ENCODE measurements at places on chromosomes 1 and 21.

DNA sequence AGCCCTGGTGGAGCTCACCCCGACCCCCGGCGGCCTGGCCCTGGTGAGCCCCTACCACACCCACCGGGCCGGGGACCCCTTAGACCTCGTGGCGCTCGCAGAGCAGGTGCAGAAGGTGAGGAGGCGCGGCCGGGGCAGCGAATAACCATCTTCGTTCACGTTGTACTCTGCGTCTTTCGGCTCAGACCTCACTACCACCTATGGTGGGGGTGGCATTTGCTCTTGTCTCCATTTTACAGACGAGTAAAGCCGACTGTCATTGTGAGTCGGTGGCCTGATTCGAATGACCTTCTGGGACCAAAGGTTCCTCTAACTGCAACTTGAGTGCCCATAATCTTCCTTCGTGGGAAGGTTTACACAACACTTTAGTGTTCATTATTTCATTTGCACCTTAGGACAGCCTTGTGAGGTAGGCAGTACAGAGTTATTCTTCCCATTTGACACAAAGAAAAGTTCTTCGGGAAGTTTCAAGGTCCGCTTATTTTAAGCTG, 506 bp downstream of the C1orf50 start:
- no peak for DNase-seq

GRCh38 chr1:15254559-15254958, 7.5 kb downstream of the FHAD1 start:
- DNase-seq = no peak

DNA sequence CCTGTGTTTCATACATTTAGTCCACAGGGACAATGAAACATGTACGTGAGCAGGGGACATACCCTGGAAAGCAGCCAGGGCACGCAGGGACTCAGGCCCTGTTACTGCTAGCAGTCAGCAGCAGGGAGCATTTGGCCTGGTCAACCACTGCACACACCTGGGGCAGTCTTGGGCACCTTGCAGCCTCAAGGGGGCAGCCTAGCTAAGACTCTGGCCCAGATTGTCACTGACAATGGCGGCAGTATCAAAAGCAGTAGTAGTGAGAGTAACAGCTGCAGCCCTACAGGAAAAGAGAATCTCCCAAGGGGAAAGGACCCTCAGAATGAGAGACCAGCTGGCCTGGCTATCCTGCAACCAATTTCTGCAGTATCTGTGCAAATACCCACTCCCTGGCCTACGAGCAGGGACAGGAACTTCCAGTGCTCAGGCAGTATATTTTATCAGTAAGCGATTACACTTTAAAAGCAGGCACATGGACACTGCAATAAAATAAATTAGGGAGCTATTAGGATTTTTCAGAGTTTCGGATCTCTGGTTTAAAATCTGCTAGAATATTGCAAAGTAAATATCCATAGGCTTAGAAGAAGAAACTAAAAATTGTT, 475.6 kb downstream of the LTN1 start:
- peak; percentile 64 for DNase-seq

DNA sequence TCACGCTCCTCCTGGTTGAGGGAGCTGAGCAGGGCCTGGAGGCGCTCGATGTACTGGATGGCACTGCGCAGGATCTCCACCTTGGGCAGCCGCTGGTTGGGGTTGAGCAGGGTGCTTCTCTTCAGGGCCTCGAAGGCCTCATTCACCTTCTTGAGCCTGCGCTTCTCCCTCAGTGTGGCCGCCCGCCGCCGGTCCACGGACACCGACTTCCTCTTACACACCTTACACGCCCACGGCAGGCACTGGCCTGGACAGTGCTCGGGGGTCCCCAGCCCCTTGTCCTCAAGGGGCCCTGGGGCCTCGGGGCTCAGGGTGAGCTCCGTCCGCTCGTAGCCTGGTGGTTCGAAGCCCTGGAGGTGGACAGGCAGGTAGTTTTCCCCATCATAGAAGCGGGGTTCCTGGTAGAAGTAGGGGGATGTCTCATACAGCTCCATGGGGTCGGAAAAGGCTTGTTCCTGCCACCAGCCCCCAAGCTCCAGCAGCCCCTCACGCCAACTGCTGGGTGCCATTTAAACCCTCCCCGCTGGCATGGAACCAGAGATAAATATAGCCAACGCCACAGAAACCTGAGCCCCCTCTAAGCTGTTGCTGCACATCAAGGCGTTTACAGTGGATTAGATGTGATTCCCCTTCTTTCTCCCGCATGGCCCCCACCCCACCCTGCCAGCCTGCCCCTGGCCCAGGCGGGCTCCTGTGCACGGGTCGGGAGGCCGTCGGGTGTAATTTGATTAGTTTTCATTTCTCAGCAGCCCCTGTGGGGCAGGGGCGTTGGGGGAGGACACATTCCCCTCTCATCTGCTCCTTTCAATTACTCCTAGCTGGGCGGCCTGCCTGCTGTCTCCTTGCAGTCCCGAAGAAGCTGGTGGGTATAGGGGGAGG, at the start of gene MYOG:
TSS of gene MYOG (minus strand) at position 485 of the 879 bp plus-strand sequence. CDS start at position 434, 51 bp downstream.
- no peak for DNase-seq

DNA sequence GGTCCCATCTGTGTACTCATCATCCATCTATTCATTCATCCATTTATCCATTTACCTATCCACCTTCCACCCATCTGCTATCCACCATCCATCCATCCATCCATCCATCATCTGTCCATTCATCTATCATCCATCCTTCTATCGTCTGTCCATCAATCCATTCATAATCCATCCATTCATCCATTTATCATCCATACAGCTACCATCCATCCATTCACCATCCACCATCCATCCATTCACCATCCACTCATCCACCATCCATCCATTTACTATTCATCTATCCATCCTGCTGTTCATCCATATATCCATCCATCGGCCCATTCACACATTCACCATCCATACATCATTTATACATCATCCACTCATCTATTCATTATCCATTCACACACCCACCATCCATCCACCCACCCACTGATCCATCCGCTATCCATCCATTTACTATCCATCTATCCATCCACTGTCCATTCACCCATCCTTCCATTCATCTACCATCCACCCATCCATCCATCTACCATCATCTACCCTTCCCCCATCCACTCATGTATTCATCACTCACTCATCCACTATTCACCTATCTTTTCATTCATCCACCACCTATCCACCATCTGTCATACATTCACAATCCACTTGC, 96.4 kb downstream of the TRIM11 start:
- DNase-seq = no peak

DNA sequence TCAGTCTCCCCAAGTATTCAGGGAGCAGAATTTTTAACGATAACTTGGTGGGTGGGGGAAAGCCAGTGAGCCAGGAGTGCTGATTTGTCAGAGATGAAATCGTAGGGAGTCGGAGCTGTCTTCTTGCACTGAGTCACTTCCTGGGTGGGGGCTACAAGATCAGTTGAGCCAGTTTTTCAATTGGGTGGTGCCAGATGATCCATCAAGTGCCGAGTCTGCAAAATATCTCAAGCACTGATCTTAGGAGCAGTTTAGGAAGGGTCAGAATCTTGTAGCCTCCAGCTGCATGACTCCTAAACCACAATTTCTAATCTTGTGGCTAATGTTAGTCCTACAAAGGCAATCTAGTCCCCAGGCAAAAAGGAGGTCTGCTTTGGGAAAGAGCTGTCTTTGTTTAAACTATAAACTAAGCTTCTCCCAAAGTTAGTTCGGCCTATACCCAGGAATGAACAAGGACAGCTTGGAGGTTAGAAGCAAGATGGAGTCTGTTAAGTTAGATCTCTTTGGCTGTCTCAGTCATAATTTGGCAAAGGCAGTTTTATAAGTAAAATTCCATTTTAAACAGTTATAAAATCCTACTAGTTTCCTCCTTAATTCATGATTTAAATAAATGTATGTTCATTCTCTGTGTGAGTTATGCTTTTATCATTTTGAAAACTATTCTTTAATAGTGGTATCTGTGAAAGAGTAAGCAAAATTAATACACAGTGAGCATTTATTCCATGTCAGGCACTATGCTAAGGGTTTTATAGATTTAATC, 51.7 kb downstream of the SLC16A1 start:
- no peak for DNase-seq

DNA sequence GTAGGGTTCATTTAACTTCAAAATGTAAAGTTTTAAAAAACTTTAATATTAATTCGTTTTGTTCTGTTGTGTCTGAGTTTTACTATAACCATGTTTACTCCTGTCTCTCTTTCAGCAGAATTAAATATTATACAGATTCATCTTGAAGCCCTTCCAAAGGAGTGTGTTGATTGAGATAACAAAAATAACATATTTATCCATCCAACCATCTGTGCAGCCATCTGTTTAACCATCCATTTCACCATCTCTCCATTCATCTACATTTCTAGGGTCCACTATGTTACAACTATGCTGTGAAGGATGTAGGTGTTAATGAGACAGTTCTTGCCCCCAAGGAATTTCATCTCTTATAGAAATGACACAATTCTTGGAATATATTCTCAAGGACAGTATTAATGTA, 36.0 kb upstream of the GNG12 start:
- no peak for DNase-seq

DNA sequence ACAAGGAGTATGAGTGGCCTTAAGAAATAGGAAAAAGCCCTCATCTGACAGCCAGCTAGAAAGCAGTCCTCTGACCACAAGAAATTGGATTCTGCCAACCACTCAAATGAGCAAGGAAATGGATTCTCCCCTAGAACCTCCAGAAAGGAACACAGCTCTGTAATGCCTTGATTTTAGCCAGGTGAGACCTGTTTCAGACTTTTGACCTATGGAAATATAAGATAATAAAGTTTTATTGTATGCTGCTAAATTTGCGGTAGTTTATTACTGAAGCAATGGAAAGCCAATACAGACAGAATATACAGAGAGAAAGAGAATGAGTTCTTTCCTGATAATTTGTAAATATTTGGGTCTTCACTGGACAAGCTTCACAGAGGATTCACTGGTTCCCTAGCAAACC, 28.8 kb upstream of the SELE start:
- DNase-seq = no peak

- DNase-seq = no peak
Measured at GRCh38 chr1:211327346-211327921, 801 bp downstream of the TRAF5 start.

GRCh38 chr1:200131551-200132125, 104.1 kb downstream of the NR5A2 start:
- DNase-seq = no peak

All from Right ventricle myocardium inferior (tissue), 1 donor.